ENCODE measurements at places on chromosomes 16 and 17.
A peak's percentile ranks its signal among the peaks of the same experiment; 100 is the strongest.

DNA sequence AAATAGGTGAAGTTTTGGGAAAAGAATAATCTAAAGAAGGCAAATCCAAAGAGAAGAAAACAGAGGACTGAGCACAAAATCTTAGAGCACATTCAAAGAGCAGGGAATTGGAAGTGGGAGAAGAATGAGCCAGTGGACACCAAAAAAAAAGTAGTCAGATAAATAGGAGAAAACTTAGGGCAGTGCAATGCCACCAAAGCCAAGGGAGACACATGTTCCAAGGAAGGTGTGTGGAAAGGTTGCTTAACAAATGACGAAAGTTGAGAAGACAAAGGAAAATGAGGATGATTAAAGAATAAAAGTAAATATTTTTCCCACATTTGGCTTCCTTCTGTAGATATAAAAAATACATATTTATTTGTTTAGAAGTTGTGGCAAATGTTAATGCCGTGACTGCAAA is 237.6 kb downstream of the TANC2 start:
- no peak for DNase-seq

GRCh38 chr17:78873519-78874340 is 29.3 kb downstream of the CEP295NL start:
- no peak for DNase-seq

GRCh38 chr17:64146418-64147109 is 16.6 kb upstream of the ERN1 start:
- DNase-seq, result peak; percentile 41

DNA sequence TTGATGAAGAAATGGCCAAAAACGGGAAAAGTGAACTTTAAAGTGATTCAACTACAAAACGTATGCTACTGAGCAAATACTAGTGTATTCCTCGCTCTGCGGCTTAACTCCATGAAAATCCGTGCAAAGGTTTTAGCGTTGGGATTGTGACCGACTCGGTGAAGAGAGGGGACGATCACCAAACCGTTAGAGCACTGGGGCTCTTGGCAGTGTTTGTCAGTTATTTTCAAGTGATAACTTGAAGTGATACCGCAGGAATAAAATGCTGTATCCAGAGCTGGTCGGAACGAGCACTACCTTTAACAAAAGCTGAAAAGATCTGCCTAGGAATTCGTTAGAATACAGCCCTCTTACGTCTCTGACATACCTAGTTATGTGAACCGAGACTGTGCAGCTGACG is 773 bp upstream of the PPM1D start:
- DNase-seq, result no peak

GRCh38 chr16:79659344-79659743 is 58.8 kb upstream of the MAF start:
- no peak for DNase-seq

GRCh38 chr17:63477480-63478440 is 899 bp downstream of the ACE start:
- no peak for DNase-seq

DNA sequence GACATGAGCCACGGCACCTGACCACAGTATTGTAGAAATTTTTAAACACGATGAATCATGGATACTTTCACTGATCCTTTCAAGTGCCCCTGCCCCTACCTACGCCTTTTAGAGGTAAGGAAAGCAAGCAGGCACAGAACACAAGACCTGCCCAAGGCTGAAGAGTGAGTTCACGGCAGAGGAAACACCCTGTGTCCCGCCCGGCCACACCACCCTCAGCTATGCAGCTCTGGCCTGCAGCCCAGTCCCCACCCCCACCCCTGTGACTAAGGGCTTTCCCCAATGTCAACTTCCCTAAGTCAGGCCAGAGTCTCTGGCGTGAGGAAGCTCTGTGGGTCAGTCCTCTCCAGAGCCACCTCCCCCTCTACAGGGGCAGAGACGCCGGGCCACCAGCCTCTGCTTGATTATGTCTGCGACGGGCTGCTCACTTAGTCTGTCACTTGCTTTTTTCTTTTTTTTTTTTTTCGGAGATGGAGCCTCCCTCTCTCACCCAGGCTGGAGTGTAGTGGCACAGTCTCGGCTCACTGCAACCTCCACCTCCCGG is 8.4 kb downstream of the SLC16A5 start:
- DNase-seq, result peak; percentile 58

DNA sequence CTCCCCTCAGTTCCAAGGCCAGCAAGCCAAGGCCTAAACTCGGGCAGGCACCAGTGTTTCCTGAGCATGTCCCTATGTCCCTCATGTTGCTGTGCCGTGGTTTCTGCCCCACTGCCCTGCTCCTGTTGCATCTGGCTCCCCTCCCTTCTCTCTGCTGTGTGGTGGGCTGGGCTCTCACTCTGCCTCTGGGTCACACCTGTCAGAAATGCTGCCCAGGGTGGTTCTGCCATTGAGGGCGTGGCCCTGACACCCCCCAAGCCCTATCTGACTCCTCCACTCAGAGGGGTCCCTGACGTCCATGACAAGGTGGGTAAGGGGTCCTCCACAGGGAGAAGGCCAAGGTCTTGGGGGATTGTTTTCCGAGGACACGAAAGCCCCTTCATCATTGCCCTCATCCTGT is 9.2 kb upstream of the ITGA3 start:
- no peak for DNase-seq

DNA sequence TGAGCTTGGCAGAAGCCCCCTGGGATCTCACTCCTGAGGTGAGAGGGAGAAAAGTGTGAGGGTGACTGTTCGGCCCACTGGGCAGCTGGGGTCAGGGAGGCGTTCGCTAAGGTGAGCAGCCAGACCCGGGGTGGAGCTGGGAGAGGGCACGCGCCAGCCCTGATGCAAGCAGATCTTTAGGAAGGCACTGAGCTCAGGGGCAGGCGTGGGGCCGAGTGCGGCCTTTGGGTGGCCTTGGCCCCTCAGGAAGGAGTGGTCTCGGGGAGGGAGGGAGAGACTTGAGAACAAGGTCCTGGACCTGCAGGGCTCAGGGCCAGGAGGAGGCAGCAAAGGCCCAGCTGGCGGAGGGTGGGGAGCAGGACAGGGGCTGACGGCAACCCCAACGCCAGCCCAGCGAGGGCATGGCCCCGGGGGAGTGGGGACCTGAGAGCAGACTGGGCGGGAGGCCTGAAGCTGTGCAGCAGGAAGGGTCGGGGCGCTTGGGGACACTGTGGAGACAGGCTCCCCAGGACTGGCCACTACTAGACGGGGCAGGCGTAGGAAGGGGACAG is 14.5 kb upstream of the WDR45B start:
- no peak for DNase-seq

GRCh38 chr17:56994009-56994792 is 16.3 kb downstream of the SCPEP1 start:
- DNase-seq, result peak; percentile 13

- no peak for DNase-seq
Observed at GRCh38 chr16:2420035-2420434, 9.2 kb upstream of the CCNF start.

DNA sequence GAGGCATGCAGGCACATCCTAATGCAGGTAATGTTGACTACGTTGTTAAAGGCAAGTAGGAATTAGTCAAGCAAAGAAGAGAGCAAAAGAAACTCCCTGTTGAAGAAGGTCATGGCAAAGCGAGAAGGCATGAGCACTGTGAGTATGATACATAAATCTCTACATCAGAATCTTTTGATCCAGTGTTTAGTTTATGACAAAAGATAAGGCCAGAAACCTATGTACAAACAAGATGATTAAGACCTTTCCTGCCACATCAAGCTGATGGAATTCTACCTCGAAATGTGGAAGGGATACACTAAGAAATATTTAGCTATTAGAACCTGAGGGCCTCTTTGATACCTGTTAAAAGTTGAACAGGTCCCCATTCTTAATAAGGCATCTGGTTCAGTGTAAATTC is 20.2 kb downstream of the SYCE1L start:
- DNase-seq, result no peak

- no peak for DNase-seq
Observed at GRCh38 chr17:38564869-38565268, 40.9 kb downstream of the SRCIN1 start.

GRCh38 chr17:14118951-14119350 is 49.6 kb downstream of the COX10 start:
- DNase-seq, result no peak

GRCh38 chr17:7440113-7440833 is 961 bp downstream of the FGF11 start:
- no peak for DNase-seq

GRCh38 chr17:49955157-49955556 is 13.8 kb upstream of the DLX4 start:
- DNase-seq, result no peak

DNA sequence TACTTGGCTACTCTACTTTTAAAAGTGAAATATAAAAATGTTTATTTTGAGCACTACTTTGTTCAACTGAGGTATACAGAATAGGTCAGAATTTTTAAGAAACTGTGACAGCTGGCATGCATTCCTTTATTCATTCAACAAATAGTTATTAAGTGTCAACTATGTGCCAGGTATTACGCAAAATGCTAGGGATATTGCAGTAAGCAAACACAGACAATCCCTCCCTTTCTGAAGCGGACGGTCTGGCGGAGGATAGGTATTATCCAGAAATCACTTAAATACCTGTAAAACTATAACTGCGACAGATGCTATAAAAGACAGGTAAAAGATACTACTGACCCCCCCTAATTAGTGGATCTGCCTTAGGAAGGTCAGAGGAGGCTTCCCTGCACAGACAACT is 26.1 kb downstream of the METTL16 start:
- no peak for DNase-seq

DNA sequence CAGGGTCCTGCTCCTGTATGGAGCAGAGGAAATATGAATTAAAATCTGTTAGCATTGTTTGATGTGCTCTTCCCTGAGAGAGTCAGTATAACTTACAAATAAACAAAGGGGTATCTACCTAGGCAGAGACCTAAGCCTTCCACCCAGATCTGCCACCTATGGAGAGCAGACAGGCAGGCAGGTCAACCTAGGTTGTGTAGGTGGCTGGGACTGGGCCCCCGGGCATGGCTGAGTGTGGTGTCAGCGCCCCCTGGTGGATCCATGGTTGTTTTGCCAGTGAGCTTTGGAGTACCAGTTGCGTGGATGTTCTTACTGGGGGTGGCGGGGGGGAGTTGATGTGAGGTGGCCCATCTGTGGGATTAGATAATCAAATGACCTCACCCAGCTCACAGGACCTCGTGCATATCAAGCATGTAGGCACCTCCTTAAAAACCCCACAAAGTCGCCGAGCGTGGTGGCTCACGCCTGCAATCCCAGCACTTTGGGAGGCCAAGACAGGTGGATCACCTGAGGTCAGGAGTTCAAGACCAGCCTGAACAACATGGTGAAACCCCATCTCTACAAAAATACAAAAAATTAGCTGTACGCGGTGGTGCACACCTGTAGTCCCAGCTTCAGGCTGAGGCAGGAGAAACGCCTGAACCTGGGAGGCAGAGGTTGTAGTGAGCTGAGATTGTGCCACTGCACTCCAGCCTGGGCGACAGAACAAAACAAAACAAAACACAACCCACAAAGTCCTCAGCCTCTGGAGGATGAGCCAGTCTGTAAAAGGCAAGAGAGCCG is 17.6 kb downstream of the DUS2 start:
- DNase-seq, result peak; percentile 42

DNA sequence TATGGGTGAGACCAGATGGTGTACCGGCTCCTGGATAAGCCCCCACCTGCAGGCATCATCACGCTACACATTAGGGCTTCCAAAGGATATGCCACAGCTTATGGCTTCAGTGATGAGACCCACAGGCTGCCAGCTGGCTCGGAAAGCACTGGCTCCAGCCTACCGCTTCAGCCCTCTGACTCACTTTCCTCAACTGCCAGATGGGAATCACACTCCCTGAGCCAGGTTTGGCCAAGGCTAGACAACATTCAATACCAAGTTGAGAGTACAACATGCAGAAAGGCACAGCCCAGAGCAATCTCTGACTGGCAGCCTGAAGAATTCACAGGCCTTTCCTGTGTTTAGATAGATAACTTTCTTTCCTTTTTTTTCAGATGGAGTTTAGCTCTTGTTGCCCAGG is 10.3 kb downstream of the CENPV start:
- peak; percentile 20 for DNase-seq

GRCh38 chr17:3256575-3256974 is 41.6 kb downstream of the OR3A1 start:
- no peak for DNase-seq

DNA sequence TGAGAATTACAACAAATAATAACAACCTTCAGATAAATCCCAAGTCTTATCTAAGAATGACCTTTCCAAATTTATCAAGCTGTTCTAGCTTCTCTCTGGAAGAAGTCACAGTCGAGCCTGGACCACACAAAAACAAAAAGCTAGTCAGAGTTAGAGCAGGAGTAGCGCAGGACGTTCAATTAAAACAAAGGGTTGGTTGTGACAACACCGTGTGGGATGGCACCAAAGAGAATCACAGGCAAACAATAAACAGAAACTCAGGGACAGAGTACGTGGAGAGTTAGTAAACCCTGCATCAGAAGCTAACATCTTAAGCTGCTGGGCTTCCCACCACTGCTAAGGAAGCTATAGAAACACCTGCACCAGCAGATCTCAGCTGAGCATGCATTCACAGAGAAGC is 23.8 kb downstream of the ARHGAP17 start:
- DNase-seq, result no peak

- peak; percentile 53 for DNase-seq
Observed at GRCh38 chr17:36183001-36183971, 6.8 kb upstream of the TBC1D3B start.

DNA sequence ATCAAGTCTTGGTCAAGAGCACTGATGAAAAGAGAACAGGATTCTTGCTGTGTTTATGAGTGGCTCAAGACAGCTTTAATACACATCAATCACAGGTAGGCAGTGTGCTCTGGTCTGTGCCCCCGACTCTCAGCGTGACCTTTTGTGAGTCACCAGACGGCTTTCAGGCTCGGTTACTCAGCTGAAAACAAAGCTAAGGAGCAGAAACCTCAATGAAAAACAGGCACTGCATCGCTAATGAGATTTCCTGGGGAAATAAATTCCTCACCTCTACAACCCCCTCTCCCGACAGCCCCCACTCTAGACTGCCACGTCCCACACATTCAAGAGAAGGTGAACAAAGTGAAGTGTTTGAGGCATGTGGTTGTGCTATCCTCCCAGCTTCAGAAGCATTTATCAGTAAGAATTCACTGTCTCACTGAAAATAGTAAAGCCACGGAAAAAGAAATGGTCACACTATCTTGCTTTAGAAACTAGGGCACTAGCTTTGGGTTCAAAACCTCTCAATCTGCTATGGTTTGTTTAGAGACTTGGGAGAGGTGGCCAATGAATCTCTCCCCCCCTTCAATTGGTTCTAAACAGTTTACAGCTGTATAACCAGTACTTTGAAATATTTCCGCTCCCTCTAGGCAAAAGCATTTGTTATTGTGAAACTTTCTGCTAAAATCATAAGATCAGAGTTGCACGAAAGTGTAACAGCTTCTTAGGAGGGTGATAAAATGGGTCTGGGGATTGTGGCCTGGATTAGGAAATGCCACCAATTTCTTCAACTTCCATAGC is 199.5 kb upstream of the PMFBP1 start:
- DNase-seq, result peak; percentile 8

- DNase-seq, result no peak
Observed at GRCh38 chr17:55663400-55663799, 59.3 kb downstream of the TMEM100 start.

GRCh38 chr17:65678546-65678945 is 117.1 kb upstream of the AXIN2 start:
- DNase-seq, result no peak

- DNase-seq, result no peak
Observed at GRCh38 chr17:4146641-4147040, 3.6 kb downstream of the CYB5D2 start.

GRCh38 chr16:86222547-86222946 is 287.8 kb upstream of the FOXF1 start:
- DNase-seq, result peak; percentile 36

GRCh38 chr17:887551-888209 is 91.9 kb downstream of the NXN start:
- no peak for DNase-seq

- peak; percentile 81 for DNase-seq
Observed at GRCh38 chr16:57071831-57072582, 20.4 kb upstream of the CPNE2 start.

All from HFFc6 (cell line).